Activated T-cell treated with anti-CD3 and anti-CD28 coated beads, Interleukin-2, amount 50 U/mL, for 1 hour (primary cell): ENCODE measurements at places on chromosomes 2 and 18.

GRCh38 chr2:63604666-63605065 lies 15.9 kb downstream of the MDH1 start:
- no peak for DNase-seq

DNA sequence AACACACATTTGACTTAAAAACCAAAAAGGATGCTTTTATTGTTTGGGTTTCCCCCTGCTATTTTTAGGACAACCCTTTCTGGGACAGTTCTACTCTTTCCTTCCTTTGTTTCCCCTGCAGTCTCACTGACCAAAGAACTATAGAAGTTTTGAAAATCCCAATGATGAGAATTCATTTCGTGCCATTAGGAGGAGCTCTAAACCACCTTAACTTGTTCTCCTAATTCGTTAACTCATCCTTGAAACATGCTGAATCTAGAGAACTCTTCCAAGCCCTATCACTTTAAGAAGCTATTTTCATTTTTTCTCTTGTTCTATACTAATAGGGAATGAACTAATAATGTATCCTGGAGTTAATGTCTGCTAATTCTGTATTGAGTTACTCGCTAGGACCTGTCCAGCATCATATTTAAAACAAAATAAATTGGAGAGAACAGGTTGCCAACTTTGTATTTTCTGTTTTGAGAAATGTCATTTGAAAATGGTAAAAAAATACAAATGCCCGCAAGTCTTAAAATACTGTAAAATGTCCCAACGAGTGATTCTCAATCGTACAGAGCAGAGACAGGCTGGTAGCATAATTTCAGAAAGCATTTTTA lies 62.9 kb downstream of the AFTPH start:
- DNase-seq, result no peak

GRCh38 chr2:150610670-150611279 lies 123.3 kb upstream of the RND3 start:
- DNase-seq, result no peak

- no peak for DNase-seq
Observed at GRCh38 chr18:78772360-78773302, 207.0 kb upstream of the SALL3 start.

DNA sequence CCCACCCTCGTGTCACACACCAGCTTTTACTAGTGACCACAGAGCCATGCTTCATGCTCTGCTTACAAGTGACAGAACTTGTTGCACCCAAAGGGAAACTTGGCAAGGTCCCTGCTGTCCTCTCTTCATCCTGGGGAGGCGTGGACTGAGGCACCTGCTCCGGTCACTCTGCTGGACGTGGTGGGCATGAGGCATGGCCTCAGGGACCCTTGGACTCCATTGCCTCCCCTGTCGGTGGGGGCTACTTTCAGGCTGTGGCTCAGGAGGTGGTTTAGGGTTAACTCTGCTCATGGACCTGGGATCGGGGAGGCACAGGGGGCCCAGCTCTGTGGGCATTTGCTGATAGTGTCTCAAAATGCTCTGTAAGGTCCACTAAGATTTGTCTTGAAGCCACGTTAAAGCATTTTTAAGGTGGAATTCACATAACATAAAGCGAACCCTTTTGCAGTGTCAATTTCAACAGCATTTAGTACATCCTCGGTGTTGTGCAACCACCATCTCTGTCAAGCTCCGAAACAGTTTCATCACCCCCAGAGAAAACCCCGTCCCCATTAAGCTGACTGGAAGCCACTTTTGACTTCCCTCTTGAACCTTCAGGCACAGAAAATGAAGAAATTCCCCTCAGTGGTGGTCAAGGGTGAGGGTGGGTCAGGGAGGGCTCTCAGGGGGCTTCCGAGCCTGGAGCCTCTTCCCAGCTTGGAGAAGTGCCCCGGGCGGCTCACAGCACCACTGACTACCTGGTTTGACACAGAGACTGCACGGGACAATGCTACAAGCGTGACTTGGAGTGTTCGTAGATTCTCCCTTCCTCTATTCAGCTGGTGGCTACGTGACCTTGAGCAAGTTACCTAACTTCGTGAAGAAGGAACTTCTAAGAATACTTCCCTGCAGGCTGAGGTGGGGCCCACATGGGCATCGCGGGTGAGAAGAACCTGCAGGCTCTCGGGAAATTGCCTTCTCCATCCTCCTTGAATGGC lies 100.0 kb upstream of the HDAC4 start:
- DNase-seq, result no peak

GRCh38 chr2:124320051-124320688 lies 295.1 kb downstream of the CNTNAP5 start:
- no peak for DNase-seq

DNA sequence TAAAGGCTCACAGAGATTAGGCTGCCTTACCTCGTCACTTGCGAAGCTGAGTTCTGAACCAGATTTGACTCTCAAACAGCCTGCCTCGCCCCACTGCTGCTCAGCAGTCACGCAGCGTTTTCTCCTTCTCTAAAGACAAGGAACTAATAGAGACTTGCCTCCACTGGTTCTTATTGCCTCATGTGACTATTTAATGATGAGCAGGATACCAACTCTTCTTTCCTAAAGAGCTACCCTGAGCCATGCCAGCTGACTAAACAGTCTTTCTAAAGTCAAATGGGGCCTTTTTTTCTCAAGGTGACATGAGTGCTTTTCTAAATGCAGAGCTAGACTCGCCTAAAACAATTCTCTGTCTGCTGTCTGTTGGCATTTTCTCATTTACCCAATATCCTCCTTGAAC lies 147.5 kb downstream of the NCKAP5 start:
- DNase-seq, result no peak

DNA sequence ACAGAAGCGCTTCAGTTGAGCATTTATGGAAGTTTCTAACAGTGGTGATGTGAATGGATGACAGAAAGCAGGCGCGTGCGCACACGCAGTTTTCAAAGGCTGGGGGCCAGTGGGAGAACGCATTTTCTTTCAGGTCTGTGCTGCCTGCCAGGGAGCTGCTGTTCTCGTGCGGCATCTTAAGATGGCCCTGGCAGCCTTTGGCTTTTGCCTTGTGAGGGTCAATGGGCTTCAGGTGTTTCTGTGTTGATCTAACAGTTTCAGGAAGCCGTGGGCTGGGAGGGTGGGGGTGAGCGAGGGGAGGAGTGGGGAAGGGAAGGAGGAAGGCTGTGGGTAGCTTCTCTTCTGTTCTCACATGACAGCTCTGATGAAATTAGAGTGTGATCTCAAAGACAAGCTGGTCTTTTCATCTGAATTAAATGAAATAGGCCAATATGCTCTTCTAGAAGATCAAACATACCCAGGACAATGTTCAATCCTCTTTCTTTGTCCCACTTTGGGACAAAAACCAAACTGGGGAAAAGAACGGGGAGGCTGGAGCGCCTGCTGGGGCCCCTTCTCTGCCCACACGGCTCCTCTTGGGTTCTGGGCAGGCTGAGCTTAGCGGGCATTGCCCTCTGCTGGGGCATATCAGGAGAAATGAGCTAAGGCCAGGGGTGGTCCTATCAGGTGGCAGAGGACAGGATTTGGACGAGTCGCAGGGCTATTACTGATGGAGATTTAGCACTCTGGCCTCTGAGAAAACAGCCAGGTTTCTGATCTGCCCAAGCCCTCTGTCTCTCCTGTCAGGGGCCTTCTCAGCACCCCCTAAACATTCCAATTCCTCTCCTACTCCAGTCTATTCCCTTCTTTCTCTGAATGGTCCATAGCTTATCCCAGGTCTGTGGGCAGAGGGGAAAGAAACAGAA lies 126.2 kb upstream of the LGALSL start:
- DNase-seq, result peak; percentile 64

GRCh38 chr2:203396667-203397066 lies 68.5 kb downstream of the ABI2 start:
- no peak for DNase-seq

- DNase-seq, result no peak
Observed at GRCh38 chr2:9262671-9263171, 56.1 kb downstream of the ASAP2 start.

- no peak for DNase-seq
Observed at GRCh38 chr2:76977846-76978727, 544.1 kb downstream of the LRRTM4 start.

- DNase-seq, result no peak
Observed at GRCh38 chr2:75844651-75845050, 133.9 kb upstream of the GCFC2 start.

GRCh38 chr2:69353360-69353759 lies 33.7 kb downstream of the GFPT1 start:
- DNase-seq, result no peak

DNA sequence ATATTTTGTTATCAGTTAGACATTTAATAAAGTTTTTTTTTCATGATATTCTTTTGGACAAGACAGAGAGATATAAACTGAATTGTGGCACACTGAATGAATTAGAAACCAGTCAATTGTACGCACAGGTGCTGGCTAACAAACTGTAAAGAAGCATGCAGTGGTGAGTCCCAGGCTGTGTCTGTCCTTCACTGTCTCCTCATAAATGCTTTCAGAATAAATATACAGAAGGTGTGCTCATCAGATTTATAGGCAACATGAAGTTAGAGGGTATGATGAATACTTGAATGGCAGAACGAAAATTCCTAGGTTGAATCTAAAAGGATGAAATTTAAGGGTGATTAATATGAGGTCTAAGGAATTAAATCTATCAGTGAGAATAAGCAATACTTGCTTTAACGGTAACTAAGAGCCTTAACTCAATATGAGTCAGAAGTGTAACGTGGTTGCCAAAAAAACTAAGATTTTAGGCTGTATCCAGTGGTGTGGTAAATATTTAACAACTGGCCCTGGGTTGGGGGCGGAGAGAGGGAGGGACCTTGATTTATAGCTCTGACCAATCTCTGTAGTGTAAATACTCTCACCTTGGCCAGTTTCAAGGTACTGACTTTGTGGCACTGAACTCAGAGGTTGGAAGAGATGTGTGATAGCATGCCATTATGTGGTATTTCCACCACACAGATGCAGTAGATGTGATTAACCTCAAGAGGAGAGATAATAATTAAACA lies 41.9 kb upstream of the AAK1 start:
- no peak for DNase-seq

GRCh38 chr2:96359310-96359709 lies 23.7 kb downstream of the NCAPH start:
- peak; percentile 58 for DNase-seq

- no peak for DNase-seq
Observed at GRCh38 chr2:12162269-12163247, 416.1 kb downstream of the LPIN1 start.

- DNase-seq, result peak; percentile 51
Observed at GRCh38 chr2:88765154-88765888, 73.8 kb downstream of the RPIA start.

GRCh38 chr2:27990030-27990590 lies 99.6 kb downstream of the BABAM2 start:
- DNase-seq, result no peak

GRCh38 chr2:142975239-142975638 lies 97.8 kb downstream of the KYNU start:
- DNase-seq, result no peak
